NCI-H526 (cell line): ENCODE measurements at places on chromosomes 2 and 18.

GRCh38 chr2:60054571-60055340 is 498.7 kb downstream of the BCL11A start:
- no peak for DNase-seq

- no peak for DNase-seq
These were observed 5.4 kb downstream of the RAB11FIP5 start for GRCh38 chr2:73107211-73107926.

DNA sequence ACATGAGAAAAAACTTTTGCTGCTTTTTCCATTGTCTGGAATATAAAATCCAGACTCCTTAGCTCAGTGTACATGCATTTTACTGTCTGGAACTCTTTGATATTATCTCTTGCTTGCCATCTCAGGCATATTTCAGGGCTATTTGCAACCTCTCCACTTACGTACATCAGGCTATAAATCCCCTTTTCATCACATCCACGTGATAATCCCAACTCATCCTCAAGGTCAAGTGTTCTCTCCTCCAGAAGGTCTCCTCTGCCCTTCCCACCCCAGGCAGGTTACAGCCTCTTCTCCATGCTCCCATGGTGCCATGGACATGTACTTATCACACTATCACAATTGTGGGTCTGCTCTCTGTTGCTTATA is 202.5 kb upstream of the RBMS1 start:
- no peak for DNase-seq

- DNase-seq, result no peak
These were observed 631.8 kb upstream of the RAB6C start for GRCh38 chr2:129347486-129348217.

DNA sequence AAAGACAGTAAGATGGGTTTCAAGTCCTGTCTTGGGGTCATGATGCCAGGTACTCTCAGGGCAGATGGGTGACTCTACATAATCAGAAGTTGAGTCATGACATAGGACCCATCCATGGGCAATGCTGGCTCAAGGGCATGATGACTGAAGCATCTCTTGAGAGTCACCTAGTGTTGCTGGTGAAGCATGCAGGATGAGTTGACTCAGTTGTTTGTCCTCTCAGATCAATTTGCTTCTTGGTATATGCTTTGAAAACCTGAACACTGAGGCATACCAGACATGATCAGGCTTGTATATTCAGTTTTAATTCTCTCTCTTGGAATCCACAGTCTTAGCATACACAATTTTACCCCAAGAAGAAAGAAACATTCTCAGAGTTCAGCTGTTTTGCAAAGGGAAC is 658.9 kb upstream of the NXPH2 start:
- DNase-seq, result no peak

GRCh38 chr2:233082931-233083755 is 23.0 kb downstream of the INPP5D start:
- no peak for DNase-seq
